Motor neuron (in vitro differentiated cells): ENCODE measurements at places on chromosomes 4 and X. TPM values are rescaled to one million over a fixed set of nuclear protein-coding genes. Genes with fewer than 3 reads are reported as not detected.

The PLS3 gene
- total RNA-seq: 23.7 and 23.9 TPM in 2 replicates

The ZCCHC4 gene
- 7.2 and 8.3 TPM in 2 replicates for total RNA-seq

The CDKL2 gene
- total RNA-seq: 5.9 and 7.2 TPM in 2 replicates

The P2RY8 gene
- 0.25 and 0.27 TPM in 2 replicates for total RNA-seq

The IQCM gene
- 0.16 and 0.25 TPM in 2 replicates for total RNA-seq

The SMIM10L2A gene
- 9.8 and 10.3 TPM in 2 replicates for total RNA-seq

The GLUD2 gene
- total RNA-seq: 1.4 and 1.9 TPM in 2 replicates

The HTRA3 gene
- 1.1 and 2.3 TPM in 2 replicates for total RNA-seq

The LANCL3 gene
- total RNA-seq: 6.8 and 7.2 TPM in 2 replicates

The PHOX2B gene
- total RNA-seq: 0.29 and 0.52 TPM in 2 replicates

The SSX3 gene
- total RNA-seq: not detected in 2 replicates

The OTUD5 gene
- total RNA-seq: 34.9 and 35.9 TPM in 2 replicates

The ADGRL3 gene
- 0.15 and 0.22 TPM in 2 replicates for total RNA-seq

The AMOT gene
- 14.1 TPM in 2 replicates for total RNA-seq

The CXCL11 gene
- total RNA-seq: 0.29 TPM in 1 of 2 replicates, not detected in the other

The MUC7 gene
- 0.20 and 0.48 TPM in 2 replicates for total RNA-seq

The P2RY10 gene
- total RNA-seq: not detected in 2 replicates

The PCSK1N gene
- 30.3 and 64.3 TPM in 2 replicates for total RNA-seq

The SHROOM3 gene
- 18.2 and 18.7 TPM in 2 replicates for total RNA-seq

The SPIN2A gene
- 1.2 and 1.8 TPM in 2 replicates for total RNA-seq

The ETDA gene
- total RNA-seq: not detected in 2 replicates

The REELD1 gene
- total RNA-seq: 0.16 TPM in 1 of 2 replicates, not detected in the other

The TGIF2LX gene
- total RNA-seq: not detected in 2 replicates

The CABS1 gene
- not detected in 2 replicates for total RNA-seq

The CYSLTR1 gene
- total RNA-seq: 0.10 and 0.14 TPM in 2 replicates

The SOWAHD gene
- total RNA-seq: 0.39 and 1.4 TPM in 2 replicates

The DCK gene
- total RNA-seq: 19.3 and 20.9 TPM in 2 replicates

The DDX60 gene
- total RNA-seq: 0.09 and 0.34 TPM in 2 replicates

The USP17L5 gene
- total RNA-seq: not detected in 2 replicates

The PLP1 gene
- 5.0 and 5.5 TPM in 2 replicates for total RNA-seq
